ENCODE measurements at places on chromosomes 5 and 9.

DNA sequence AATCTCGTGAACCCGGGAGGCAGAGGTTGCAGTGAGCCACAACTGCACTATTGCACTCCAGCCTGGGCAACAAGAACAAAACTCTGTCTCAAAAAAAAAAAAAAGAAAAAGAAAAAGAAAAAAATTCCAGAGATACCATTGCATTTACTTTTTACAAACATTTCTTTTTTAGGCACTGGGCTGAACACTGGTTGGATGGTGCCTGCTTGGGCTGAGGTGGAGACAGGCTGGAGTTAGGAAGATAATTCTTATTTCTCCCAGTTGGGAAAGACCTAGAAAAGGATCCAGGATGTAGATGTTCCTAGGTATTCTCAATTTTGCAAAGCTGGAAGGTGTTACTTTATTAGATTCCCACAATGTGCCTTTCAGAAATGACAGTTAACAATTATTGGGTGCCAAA is 49.9 kb upstream of the JMY start:
- no peak for DNase-seq

DNA sequence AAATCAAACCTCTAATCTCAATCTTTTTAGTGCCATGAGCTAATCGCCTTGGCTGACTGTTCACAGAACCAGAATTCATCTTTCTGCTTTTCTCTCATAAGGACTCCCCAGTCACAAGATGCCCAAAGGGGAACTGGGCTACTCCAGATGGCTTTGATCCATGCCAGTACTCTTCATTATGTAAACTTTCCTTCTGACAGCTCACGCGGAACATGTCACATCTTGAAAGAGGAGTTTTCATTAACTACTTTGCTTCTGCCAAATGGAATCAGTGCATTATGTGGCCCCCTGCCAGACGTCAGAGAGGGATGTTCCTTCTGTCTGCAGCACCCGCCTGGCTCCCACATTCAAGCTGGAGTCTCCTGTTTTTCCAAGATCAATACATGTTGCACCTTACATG is 142.1 kb upstream of the NMUR2 start:
- DNase-seq = no peak

GRCh38 chr5:63029891-63030290 is 451.3 kb downstream of the LRRC70 start:
- no peak for DNase-seq

- DNase-seq = no peak
Measured at GRCh38 chr9:16744394-16744793, 126.1 kb downstream of the BNC2 start.

- DNase-seq = no peak
Measured at GRCh38 chr9:116276196-116276493, 122.6 kb downstream of the PAPPA start.

- DNase-seq = no peak
Measured at GRCh38 chr5:42720251-42720650, 36.4 kb upstream of the CCDC152 start.

DNA sequence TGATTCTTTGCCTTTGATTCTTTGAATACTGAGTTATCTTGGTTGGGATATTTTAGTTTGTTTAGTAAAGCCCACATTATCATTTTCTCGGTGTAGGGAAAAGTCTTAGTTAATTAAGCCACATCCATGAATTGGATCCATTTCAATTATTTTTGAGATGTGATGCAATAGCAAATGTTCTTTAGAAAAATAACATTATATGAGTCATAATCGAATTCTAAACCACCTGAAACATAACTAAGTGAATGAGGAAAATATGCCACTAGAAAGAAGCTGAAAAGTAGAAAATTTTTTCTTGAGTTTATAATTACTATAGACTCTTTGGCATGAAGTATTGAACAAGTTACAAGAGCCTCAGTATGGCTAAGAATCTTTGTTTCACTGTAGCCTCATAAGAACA is 17.5 kb upstream of the CCDC192 start:
- no peak for DNase-seq

GRCh38 chr5:145858959-145859358 is 13.9 kb downstream of the GRXCR2 start:
- no peak for DNase-seq

DNA sequence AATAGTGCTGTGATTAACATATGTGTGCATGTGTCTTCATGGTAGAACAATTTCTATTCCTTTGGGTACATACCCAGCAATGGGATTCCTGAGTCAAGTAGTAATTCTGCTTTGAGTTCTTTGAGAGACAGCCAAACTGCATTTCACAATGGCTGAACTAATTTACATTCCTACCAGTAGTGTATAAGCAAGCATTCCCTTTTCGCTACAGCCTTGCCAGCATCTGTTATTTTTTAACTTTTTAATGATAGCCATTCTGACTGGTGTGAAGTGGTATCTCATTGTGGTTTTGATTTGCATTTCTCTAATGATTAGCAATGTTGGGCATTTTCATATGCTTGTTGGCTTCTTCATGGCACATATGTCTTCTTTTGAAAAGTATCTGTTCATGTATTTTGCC is 308.5 kb downstream of the ARRDC3 start:
- no peak for DNase-seq

DNA sequence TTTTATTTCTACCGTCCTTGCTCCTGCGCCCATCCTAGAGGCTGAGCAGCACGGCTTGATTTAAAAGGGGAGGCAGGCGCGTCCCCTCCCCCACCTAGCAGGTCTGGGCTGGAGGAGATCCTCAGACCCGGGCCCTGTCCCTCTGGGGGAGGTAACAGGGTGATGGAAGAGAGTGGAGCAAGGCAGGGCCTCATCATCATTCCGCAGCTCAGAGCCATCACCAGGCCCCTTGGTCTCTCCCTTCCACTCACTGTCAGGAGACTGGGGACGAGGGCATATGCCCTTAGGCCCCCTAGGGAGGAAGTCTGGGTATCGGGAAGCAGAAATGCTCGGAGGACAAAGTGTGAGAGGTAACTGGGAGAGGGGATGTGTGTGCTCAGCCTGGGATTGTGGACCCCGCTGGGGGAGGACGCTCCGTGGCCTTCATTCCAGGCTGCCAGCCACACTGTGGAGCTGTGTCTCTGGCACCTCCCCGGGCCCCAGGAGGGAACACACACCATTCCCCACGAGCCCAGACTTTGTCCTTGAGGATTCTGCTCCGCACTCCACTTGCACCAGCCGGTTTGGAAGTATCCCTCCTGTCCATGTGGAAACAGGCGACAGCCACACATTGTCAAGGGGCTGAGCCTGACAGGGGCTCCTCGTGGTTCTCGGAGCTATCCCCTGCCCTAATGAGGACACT is 761 bp downstream of the REEP2 start:
- no peak for DNase-seq

- DNase-seq = no peak
Measured at GRCh38 chr5:80195837-80196400, 59.9 kb downstream of the SERINC5 start.

DNA sequence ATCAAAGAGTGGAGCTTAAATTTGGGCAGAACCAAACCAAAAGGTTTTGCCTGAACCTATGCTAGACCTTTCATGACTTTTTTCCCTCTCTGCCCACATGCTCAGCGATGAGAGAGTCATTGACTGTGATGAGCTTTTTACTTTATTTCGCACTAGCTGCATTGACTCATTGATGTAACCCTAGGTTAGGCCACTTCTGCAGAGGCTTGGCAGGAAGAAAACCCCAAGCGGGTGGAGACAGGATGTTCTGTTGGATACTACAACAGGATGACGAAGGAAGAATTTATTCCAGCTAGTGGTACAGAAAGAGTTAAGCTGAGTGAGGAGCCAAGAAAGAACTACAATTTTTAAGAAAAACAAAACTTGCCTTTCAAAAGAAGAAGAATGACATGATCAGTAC is 18.4 kb downstream of the AGXT2 start:
- DNase-seq = no peak

GRCh38 chr5:140741967-140742366 is 41.7 kb downstream of the ZMAT2 start:
- DNase-seq = no peak

DNA sequence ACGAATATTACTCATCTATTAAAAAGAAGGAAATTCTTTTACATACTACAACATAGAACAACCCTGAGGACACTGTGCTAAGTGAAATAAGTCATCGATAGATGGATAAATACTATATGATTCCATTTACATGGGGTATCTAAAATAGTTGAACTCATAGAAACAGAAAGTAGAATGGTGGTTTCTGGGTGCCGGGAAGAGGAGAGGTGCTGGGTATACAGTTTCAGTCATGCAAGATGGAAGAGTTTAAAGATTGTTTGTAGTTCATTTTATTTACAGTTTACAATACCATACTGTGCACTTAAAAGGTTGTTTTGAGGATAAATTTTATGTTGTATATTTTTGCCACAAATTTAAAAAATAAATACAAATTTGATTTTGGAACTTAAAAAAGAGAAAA is 267.5 kb upstream of the ITGA1 start:
- no peak for DNase-seq

- DNase-seq = no peak
Measured at GRCh38 chr5:56659971-56660370, 155.4 kb upstream of the MAP3K1 start.

Data from muscle of arm (tissue), 14 donors.